ENCODE measurements at places on chromosomes 11 and 22.

GRCh38 chr22:46791201-46791731, 28.8 kb downstream of the TBC1D22A start:
- DNase-seq = peak; percentile 36

GRCh38 chr11:109426442-109427240, 4.7 kb downstream of the C11orf87 start:
- peak; percentile 11 for DNase-seq

- peak; percentile 24 for DNase-seq
Measured at GRCh38 chr22:43919106-43919973, 4.3 kb upstream of the PNPLA3 start.

DNA sequence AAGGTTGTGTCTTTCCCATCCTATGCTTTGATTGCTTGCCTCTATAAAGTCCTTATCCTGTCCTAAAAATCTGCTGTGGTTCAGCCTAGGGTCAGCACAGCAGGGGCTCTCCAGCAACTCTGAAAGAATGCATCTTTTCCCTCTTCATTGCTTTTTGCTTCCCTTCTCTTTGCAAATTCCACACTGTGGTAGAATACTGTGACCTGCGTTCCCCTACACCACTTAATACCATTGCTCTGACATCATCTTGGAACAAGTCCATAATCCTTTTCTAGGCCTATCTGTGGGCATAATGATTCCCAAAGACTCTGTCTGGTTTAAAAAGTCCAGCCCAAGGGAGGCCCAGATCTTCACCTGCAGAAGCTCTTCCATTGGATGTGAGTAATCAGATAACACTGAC, 177.7 kb downstream of the NAV2 start:
- DNase-seq = peak; percentile 66

DNA sequence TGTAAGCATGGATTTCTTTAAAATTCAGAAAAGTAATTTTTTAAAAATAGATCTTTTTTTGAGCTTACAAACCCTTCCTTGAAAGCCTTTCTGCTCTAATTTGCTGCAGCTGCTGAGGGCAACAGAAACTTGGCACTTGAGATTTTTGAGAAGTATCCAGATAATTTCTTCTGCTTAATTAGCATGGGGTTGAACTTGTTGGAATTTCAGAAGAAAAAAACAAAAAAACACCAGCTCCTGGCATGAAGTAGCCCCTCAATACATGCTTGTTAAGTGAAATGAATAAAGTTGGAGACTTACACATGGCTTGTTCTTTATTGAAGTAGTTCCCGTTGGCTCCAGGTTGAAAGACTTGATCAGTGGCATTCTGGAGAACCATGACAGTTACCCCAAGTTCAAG, 331.4 kb upstream of the RAG2 start:
- no peak for DNase-seq

DNA sequence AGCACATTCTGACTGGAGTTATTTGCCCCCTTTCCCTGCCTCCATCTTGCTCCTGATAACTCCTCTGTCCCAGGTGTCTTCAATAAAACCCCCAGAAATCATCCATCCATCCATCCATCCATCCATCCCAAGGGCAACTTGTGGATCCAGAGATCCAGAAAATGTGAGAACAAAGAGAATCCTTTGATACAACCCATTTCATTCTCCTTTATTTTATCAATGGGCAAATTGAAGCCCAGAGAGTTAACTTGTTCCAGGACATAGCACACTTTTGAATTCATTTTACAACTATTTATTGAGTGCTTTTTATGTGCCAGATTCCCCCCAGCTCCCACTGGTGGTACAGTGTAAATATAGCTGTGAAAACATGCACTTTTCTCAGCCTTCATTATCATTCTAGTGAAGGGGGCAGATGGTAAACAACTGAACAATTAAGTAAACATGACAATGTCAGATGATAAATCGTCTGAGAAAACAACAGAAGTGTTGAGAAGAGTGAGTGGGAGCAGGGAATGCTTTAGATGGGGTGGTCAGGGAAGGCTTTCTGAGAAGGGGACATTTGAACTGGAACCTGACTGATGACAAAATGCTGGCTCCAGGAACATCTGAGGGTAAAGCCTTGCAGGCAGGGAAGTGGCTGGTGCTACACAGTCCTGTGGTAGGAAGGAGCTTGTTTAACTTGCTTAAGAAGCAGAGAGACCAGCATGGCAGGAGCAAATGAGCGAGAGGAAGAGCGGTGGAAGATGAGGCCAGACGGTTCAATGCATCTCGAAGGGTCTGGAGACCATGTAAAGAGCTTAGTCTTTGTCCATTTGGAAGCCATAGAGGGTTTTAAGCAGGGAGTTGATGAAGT, 80.0 kb upstream of the TIMP3 start:
- DNase-seq = no peak

DNA sequence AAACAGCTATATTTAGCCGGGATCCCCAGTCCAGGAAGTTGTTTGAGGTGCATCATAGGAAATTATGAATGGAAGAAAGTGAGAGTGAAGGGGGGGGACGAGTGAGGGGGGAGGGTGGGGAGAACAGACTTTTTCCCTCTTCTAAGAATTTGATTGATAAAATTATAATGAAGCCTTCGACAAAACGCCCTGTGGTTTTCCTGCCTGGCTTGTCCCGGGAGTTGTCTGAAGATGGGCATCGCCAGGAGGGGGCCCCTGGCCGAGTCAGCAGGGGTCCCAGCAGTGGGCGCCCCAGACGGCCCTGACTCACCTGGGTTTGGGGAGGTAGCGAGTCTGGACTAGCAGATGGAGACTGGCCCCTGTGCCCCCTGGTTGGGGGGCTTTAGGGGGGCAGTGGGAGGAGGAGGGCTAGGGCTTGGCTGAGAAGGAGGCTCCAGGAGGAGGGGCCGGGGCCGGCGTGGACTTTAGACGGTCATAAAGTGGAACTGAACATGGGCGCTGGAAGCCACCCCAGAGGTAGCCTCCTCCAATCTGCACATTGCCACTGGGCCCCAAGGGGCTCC, 336 bp upstream of the LIF start:
- no peak for DNase-seq

DNA sequence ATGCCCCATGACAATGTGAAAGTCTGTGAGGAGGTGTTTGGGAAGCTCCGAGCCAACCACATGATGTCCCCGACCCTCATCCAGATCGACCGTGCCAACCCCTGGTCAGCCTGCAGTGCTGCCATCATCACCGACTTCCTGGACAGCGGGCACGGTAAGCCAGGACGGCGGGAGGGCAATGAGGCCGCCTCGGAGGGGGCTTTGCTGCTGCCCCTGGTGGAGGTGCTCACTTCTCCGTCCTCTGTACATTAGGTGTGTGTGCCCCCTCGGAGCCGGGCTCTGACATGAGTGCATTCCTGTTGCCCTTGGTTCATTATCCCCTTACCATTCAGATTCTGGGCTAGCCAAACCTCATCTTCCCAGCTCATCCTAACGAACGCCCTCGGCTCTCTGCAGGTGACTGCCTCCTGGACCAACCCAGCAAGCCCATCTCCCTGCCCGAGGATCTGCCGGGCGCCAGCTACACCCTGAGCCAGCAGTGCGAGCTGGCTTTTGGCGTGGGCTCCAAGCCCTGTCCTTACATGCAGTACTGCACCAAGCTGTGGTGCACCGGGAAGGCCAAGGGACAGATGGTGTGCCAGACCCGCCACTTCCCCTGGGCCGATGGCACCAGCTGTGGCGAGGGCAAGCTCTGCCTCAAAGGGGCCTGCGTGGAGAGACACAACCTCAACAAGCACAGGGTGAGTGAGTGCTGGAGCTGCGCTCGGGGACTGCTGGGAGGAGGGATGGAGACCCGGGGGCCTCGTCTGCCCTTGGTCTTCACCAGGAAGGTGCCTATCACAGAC, 13.8 kb downstream of the ADAMTS15 start:
- no peak for DNase-seq

GRCh38 chr22:17314487-17314886, 54.8 kb upstream of the CECR2 start:
- DNase-seq = no peak

DNA sequence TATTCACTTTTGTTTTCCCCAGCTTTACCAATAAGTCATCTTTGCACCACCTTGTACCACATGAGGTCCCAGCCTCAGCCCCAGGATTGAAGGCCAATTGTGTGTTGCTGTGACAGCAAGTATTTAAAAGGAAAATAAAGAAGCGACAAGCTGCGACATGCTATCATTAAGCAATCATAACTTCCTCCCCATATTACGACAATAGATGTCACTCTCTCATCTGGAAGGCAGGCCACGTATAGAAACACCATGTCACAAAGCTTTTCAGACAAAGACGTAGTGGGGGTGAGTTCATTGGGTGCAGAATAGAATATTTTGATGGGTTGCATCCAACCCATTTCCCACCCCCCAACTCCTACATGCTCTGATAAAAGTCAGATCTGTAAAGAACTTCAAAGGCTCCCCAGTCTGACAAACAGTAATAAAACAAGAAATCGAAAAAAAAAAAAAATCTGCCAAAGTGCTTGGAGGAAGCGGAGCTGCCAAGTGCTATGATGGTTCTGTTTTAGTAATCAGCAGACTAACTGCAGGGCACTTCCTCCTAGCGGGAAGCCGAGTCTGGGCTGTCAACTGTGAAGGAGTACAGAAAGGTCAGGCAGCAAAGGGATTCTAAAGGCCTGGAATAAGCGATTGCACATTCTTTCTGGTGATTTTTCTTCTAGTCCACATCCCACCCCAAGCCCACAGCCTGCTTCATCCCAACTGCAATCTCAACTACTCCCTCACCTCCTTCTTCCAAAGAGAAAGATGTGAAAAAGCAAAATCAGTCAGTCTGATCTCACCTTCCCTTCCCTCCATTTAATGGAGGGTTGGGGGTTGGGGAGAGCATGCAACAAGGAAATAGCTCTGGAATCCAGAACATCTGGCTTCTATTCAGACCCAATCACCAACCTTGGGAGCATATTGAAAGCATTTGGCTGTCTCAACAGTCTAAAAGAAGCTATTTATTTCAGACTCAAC, 131.4 kb upstream of the UBASH3B start:
- DNase-seq = no peak

DNA sequence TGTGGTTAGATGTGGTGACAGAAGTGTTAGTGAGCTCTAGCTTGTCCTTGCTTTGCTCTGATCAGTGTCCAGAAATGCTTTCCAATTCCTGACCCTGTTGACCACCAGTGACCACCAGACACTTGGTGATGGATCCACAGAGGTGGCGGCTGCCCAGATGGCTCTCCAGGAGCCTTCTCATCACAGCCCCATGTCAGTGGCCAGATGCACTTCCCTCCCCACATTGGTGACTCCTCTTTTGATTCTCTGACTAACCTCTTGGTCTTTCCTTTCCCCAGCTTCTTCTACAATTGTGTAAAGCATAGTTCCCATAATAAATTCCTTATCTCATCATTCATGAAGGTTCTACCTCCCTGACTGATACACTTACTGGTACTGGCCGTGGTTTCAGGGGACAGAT, 40.1 kb upstream of the CXCR5 start:
- no peak for DNase-seq

- DNase-seq = no peak
Measured at GRCh38 chr11:104736502-104736901, 161.8 kb downstream of the CASP12 start.

- DNase-seq = peak; percentile 88
Measured at GRCh38 chr22:37561212-37562048, 1.1 kb downstream of the CDC42EP1 start.

DNA sequence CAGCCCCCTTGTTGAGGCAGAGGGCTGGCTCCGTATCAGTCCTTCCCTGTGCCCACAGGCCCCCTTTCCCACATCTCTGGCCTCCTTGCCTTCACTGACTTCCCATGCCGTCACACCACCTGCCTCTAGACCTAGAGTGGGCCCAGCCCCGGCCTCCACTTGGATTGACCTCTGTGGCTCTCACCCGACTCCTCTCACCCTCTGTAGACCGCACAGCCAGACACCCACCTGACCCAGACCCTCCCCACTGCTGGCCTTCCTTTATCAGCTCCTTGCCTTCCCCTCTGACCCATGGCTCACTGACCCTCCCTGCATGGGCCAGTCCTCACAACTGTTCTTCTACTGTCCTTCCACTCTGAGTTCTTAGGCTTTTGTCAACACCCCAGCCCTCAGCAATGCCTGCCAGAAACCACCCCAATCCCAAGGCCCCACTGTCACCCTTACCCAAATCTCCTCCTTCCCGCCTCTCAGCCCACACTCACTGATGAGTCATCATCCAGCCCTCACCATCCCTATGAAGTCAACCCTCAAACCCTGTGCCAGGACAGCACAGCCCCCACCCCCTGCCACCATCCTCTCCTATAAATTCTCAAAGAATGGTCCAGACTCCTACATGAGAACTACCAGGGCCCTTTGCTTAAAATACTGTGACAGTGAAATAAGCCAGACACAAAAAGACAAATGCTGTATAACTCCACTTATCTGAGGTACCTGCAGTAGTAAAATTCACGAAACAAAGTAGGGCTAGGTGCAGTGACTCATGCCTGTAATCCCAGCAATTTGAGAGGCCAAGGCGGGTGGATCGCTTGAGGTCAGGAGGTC, 53.4 kb downstream of the SCGB1A1 start:
- peak; percentile 52 for DNase-seq

DNA sequence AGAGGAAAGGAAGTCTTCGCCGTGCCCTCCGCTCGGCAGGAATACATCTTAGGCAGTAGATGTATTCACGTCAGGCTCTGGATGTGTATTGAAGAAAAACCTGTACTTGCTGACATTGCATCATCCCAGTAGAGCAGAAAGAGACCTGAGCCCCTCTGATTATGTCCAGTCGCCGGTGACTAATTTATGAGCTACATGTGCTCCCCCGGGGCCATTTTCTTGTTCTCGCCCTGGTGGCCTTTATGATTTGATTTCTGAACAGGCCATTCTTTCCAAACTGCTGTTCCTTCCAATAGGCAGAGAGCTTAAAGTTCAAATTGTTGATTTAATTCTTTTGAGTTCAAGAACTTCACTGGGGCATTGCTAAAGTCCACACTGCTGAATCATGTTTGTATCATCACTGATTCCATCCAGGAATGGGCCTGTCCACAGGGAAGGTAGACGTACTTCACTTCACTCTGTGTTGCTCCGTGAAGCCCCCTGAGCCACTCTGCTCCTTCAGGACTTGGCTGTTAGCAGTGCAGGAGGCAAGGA, 137.3 kb upstream of the RASSF10 start:
- no peak for DNase-seq

DNA sequence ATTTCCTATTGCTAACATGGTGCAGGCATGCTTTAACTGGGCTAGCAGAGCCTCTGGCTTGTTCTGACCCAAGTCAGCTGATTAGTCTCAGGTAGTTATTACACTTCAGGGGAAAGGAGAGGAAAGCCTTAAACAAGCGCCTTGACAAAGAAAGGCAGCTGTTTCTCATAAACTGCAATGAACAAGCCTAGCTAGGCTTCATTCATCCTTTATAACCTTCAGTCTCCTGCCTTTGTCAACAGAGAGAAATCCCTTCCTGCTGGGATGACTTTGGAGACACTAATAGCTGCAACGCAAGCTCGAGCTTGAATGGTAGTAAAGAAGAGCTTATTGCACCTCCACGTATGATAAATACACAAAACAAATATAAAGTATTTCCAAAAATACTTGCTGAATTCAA, 68.4 kb downstream of the CCDC34 start:
- DNase-seq = no peak
